ENCODE measurements at places on chromosomes 1 and 21.

DNA sequence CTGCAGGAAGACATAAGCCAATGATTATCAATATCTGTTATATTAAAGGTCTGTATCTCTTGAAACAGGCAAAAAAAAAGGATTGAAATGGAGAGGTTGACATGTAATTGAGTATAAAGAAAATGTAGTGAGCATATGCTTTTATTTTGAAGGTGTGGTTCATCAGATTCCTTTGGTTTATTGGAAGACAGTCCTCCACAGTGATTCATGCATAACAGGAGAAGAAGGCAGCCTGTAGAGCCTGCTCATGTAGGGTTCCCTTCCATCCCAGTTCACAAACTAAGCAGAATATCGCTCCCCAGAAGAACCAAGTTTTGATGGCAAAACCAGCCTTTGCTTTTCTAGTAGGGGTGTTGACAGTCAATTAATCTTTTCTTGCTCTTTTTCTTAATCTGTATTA is 1016.8 kb upstream of the ADGRL4 start:
- DNase-seq, result no peak

DNA sequence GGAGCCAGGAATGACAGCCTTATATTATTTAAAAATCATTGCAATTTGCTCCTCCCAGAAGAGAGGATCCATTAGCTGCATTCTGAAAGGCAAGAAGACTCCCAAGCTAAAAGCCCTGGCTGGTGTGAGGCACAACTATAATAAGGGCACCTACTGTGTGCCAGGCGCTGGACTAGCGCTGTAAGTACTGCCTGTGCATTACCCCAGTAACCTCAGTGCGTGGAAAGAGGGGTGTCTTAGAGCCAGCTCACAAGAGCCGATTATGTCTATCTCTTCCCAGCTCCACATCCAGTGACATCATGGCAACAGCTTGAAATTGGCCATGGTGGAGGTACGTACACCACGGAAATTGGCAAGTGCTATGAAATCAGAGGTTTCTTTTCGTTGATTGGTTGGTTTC is 141.7 kb upstream of the IRF2BP2 start:
- no peak for DNase-seq

GRCh38 chr1:45205910-45206721 is at the start of gene ZSWIM5:
TSS of gene ZSWIM5 (minus strand) at chr1:45206605. CDS start at chr1:45206350, 255 bp downstream.
- DNase-seq, result peak; percentile 58

GRCh38 chr1:117093091-117093534 is 28.4 kb downstream of the TRIM45 start:
- peak; percentile 14 for DNase-seq

- DNase-seq, result no peak
Observed at GRCh38 chr1:156781585-156782186, 14.4 kb downstream of the PRCC start.

GRCh38 chr1:235990330-235990795 is 74.5 kb downstream of the NID1 start:
- DNase-seq, result no peak

GRCh38 chr1:36759355-36759754 is 275.0 kb downstream of the GRIK3 start:
- DNase-seq, result no peak

- DNase-seq, result no peak
Observed at GRCh38 chr1:84415396-84415795, 17.1 kb downstream of the DNASE2B start.

GRCh38 chr1:181763736-181764135 is 280.4 kb downstream of the CACNA1E start:
- no peak for DNase-seq

DNA sequence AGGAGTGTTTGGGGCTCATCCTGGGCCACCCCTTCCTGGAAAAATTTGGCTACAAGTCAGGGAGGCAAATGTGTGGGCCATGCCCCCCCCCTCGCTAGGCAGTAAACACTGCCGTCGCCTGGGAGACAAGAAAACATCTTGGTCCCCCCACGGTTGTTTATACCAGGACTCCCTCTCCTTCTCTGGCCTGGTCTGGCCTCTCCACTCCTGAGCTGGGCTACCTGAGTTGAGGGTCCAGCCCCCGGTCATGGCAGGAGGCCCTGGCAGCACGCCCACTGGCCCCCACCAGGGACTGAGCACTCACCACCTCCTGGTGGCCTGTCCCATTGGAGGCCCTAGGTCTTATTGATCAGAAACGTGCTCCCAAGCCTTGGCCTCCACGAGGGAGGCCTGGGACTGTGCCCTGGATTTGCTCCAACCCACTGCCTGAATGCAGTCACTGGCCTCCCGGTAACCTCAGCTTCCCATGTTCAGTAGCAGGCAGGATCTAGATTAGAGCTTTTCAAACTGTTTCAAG is 15.8 kb downstream of the KCNQ4 start:
- no peak for DNase-seq

DNA sequence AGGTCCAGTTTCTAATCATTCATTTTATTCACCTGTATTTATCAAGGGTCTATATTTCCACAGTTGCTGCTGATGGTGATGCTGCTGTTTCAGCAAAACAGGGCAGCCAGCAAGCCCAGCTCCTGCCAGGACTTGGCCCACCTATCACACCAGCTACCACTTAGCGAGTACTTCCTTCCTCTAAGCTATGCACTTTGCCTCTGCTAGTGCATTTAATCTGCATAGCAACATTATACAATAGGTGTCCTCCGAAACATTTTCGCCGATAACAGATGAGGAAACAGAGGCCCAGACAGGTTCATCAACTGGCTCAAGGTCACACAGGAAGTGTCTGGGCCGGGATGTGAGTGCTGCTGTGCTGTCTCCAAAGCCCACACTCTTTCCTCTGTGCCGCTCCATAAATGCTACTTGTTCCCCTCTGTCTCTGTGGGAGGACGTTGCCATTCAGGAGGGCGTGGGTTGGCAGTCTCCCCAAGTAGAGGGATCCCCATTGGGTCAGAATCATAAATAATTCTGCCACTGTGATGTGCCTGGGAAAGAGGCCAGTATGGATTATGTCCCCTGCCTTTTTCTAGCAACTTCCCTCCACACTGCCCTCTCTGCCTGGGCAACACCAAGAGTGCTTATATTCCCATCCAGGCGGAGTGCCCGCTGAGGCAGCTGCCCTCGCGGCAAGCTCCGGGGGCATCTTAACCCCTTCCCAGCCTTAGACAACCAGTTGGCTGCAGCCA is 9.4 kb upstream of the PLEKHA6 start:
- no peak for DNase-seq

GRCh38 chr1:179812501-179813292 is 64.9 kb downstream of the TOR1AIP2 start:
- no peak for DNase-seq

DNA sequence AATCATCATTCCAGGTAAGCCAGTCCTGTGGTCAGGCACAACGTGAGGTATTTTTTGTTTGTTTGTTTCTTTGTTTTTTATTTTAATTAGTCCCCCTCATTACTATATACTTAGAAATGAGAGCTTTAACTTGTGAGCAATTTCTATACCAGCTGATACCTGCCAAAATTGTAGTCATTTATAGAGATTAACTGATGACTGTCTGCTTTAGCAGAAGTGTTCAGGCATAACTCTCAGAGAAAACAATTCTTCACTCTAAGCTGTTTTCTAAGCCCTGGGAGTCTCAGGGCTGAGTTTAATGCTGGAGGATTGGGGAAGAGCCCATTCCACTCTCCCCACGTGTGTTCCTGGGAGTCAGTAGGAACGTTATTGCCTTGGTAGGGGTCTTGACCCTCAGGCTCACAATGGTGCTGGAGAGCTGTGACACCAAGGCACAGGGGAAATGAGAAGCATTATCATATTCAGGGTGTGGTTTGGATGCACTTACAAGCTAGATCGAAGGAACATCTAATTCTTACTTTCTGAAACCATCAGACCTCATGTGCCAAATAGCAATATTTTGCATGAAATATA is 168.2 kb downstream of the CLIC6 start:
- DNase-seq, result no peak

DNA sequence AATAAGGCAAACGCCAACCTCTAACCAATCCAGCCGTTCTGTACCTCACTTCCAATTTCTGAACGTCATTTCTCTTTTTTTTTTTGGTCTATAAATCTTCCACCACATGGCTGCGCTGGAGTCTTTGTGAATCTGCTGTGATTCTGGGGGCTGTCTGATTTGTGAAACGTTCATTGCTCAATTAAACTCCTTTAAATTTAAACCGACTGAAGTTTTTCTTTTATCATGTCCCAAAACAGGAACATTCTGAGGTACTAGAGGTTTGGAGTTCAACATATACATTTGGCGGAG is 65.5 kb upstream of the BACH1 start:
- DNase-seq, result no peak

GRCh38 chr1:118148034-118148433 is 37.0 kb downstream of the SPAG17 start:
- no peak for DNase-seq

DNA sequence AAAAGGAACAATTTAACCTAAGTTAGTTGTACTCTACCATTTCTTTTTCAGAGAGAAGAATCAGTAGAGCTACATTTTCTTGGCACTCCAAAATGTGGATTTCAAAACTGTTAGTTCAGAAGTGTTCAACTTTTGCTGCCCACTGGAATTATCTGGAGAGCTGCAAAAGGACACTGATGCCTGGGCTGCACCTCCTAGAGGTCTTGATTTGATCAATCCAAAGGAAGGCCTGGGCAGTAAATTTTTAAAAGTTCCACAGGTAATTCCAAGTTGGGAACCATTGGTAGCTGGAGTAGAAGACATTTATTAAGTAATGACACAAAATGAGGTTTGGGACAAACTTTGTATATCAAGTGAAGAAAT is 79.3 kb upstream of the HMCN1 start:
- no peak for DNase-seq

GRCh38 chr1:196393742-196394141 is 214.5 kb downstream of the KCNT2 start:
- DNase-seq, result no peak

DNA sequence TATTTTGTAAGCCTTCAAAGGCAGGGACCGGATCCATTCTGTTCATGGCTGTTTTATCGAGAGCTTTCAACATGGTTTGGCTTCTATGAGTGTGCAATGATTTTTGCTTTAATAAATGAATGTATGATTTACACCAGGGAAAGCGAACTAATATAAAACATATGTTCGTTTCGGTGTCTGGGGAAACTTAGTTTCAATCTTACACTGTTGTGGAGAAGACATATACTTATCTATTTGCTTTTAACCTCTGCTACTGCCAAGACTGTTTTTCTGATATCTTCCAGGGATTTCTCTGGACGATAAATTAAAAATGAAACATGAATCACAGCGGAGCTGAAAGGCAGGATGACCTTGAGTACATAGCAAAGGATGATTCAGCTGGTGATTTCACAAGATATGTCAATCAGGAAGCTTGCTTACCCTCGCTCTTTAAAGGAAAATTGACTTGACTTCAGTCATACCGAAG is 14.7 kb upstream of the CYYR1 start:
- no peak for DNase-seq

All from stimulated activated CD4-positive, alpha-beta T cell treated with anti-CD3 and anti-CD28 coated beads, Interleukin-4, amount 100 ng/mL, for 24 hours (primary cell).